ENCODE measurements at places on chromosomes 13 and 19.

- ATAC-seq: no peak
Observed at GRCh38 chr19:955803-956765, 28.1 kb upstream of the WDR18 start.

GRCh38 chr13:74246487-74246886 lies 112.3 kb upstream of the KLF12 start:
- ATAC-seq: peak; percentile 41

DNA sequence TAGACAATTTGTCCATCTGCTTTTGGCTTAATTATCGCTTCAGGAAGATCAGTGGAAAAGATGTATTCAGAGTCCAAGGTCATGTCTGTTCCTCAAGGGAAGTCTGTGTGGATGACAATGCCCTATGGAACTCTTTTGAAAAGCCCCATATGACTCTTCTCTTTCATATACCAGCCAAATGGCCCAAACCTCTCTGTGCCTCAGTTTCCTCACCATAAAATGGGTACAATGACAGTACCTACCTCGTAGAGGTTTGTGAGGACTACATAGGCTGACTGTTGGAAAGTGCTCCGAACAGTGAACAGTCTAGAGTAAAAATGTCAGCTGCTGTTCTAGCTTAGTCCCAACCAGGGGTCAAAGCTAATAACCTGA lies 104.6 kb downstream of the COL4A2 start:
- ATAC-seq: no peak

- no peak for ATAC-seq
Observed at GRCh38 chr19:19750842-19751790, 18.2 kb upstream of the ZNF14 start.

GRCh38 chr13:86298725-86299124 lies 499.5 kb upstream of the SLITRK6 start:
- ATAC-seq: no peak

GRCh38 chr13:30440910-30441703 lies 18.8 kb downstream of the UBE2L5 start:
- ATAC-seq: peak; percentile 81

GRCh38 chr19:51366389-51367254 lies 434 bp upstream of the ETFB start:
- ATAC-seq: peak; percentile 64
